T-cell (primary cell): ENCODE measurements at places on chromosomes 2 and 18.

GRCh38 chr2:23034996-23035395, 350.0 kb upstream of the KLHL29 start:
- H3K27me3 ChIP-seq, result no peaks in the 10 kb centered on the region
- no peaks in the 10 kb centered on the region for H3K4me1 ChIP-seq
- H3K27ac ChIP-seq, result no peak overlapping the region
- no peaks in the 10 kb centered on the region for H3K36me3 ChIP-seq
- no peak overlapping the region for H3K4me3 ChIP-seq
- no peak for DNase-seq

DNA sequence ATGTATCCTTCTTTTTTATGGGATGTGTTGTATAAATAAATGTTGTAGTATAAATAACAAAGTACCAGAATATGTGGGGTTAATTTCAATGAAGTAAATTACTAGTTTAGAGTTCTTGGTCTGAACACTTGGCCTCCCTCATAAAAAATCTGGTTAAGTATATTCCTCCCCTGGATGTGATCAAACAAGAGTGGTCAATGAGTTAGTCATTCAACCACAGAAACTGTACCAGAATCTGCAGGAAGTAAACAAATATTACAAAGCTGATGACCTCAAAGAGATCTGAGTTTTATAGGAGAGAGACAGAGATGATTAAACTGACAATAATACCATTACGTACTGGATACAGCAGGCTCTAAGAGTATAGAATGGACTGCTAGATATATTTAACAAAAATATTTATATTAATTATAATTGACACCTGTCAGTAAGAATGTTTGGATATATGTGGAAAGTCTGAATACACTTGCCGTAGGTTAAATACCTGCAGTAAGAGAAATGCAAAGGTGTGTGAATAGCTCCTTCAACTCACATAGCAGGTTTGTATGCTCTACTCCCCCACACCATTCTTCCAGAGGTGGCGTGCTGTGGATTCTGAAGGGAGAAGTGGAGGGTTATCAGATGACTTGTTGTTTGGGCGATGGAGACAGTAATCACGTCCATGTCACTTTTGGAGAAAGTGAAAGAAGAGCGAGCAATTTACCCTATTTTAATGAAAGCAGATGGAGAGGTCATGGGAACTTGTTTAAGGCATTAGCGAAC, 108.3 kb upstream of the LRATD1 start:
- no peak overlapping the region for H3K27ac ChIP-seq
- DNase-seq, result no peak
- no peak overlapping the region for H3K4me3 ChIP-seq

- no peaks in the 10 kb centered on the region for H3K36me3 ChIP-seq
- H3K4me3 ChIP-seq, result peak overlapping the region; percentile 42
- H3K4me1 ChIP-seq, result peaks cover 41% of the 10 kb centered on the region
- peak; percentile 57 for DNase-seq
These were observed 9.5 kb downstream of the ZEB2 start for GRCh38 chr2:144510294-144510991.

DNA sequence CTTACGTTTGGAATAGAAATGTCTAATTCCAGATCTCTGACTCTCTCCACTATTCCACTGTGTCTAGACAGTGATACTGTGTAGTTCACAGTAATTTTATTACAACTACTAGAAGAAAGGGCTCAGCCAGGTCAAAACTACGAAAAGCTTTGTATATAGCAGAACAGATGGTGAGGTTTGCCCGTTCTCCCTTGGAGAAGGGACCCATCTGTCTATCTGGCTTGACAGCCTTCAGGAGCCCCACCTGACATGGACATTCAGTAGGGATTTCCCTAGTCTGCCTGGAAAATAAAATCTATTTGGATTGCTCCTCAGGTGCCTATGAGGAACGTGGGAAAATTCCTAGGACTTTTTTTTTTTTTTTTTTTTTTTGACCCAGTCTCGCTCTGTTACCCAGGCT, 435.4 kb downstream of the NRXN1 start:
- H3K4me3 ChIP-seq, result no peak overlapping the region
- H3K36me3 ChIP-seq, result no peaks in the 10 kb centered on the region
- no peaks in the 10 kb centered on the region for H3K27me3 ChIP-seq
- H3K27ac ChIP-seq, result no peak overlapping the region
- DNase-seq, result no peak
- no peaks in the 10 kb centered on the region for H3K4me1 ChIP-seq

- H3K27me3 ChIP-seq, result no peaks in the 10 kb centered on the region
- H3K27ac ChIP-seq, result no peak overlapping the region
- H3K4me1 ChIP-seq, result no peaks in the 10 kb centered on the region
- DNase-seq, result no peak
These were observed 57.6 kb downstream of the MYOM1 start for GRCh38 chr18:3162181-3162580.

DNA sequence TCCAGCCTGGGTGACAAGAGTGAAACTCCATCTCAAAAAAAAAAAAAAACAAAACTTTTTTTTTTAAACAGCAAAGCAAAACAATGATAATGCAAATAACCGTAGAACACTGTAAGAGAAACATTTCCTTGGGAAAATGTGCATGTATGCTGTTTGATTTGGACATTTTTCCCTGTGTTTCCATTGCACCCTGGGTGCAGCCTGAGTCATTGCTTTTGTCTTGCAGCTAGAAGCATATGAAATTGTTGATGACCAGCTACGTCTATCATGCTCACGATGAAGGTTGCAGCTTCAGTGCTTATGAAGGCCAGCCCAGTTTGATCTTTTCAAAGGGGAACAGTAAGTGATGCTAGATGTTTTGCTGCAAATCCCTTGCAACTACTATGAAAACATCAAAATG, 41.5 kb downstream of the MOGAT1 start:
- DNase-seq, result no peak

DNA sequence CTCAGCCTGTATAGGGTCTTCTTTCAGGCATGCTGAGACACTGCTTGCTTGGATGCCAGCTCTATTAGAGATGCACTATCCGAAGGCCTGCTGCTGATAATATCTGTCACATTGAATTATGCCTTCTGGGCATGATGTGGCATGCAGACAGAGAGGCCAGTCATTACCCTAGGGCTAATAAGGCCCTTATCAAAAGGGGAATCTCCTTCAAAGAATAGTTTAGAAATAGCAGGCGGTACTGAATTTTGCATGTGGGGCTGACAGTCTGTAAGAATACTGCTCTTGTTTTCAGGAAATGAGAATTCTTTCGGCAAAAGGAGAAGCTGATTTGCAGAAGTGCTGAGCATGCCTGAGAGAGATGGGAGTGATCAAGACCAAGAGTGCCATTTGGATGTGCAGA, 13.1 kb upstream of the LHCGR start:
- no peaks in the 10 kb centered on the region for H3K36me3 ChIP-seq
- no peak for DNase-seq
- H3K4me1 ChIP-seq, result no peaks in the 10 kb centered on the region
- H3K27ac ChIP-seq, result no peak overlapping the region
- H3K4me3 ChIP-seq, result no peak overlapping the region

DNA sequence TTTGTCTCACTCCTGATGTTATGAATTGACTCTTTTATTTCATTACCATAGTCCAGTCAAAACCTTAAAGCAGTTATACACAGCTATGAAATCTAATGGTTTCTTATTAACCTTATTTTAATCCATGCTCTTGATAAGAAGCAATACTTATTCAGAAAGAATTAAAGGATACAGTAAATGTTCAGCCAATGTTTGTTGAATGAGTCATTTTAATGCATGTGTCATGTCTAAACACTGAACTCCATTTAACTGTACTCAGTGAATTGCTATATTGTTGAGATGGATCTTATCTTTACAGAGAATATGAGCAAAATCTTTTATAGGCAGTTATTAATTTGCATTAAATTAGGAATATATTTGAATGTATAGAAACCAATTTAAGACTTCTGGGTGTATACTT, 135.1 kb upstream of the TFPI start:
- no peak for DNase-seq
- H3K4me3 ChIP-seq, result no peak overlapping the region
- no peaks in the 10 kb centered on the region for H3K36me3 ChIP-seq

DNA sequence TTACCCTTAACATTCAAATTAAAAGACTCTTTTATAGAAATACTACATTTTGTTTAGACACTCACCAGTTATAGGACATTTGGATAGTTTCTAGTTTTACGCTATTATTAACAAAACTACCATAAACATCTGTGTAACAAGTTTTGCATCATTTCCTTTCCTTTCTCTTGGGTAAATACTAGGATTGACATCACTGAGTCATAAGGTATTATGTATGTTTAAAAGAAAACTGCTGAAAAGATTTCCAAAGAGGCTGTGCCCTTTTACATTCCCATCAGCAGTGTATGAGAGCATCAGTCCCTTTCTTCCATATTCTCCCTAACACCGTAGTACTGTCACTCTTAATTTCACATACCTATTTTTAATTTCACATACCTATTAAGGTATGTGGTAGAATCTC, 130.6 kb downstream of the USP34 start:
- peaks cover 66% of the 10 kb centered on the region for H3K36me3 ChIP-seq
- H3K27me3 ChIP-seq, result no peaks in the 10 kb centered on the region
- no peaks in the 10 kb centered on the region for H3K4me1 ChIP-seq
- no peak overlapping the region for H3K27ac ChIP-seq
- H3K4me3 ChIP-seq, result no peak overlapping the region
- DNase-seq, result no peak

DNA sequence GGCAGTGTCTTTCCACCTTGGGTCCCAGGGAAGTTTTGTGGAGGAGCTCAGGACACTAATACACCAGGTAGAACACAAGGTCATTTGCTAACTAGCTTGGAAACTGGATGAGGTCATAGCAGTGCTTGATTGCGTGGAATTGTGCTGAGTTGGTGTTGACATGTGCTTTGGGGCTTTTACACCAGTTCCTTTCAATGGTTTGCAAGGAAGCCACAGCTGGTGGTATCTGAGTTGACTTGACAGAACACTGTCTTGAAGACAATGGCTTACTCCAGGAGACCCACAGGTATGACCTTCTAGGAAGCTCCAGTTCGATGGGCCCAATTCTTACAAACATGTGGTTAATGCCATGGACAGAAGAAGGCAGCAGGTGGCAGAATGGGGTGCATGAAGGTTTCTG, 5.9 kb downstream of the CTLA4 start:
- no peak overlapping the region for H3K27ac ChIP-seq
- no peaks in the 10 kb centered on the region for H3K27me3 ChIP-seq
- no peak overlapping the region for H3K4me3 ChIP-seq

DNA sequence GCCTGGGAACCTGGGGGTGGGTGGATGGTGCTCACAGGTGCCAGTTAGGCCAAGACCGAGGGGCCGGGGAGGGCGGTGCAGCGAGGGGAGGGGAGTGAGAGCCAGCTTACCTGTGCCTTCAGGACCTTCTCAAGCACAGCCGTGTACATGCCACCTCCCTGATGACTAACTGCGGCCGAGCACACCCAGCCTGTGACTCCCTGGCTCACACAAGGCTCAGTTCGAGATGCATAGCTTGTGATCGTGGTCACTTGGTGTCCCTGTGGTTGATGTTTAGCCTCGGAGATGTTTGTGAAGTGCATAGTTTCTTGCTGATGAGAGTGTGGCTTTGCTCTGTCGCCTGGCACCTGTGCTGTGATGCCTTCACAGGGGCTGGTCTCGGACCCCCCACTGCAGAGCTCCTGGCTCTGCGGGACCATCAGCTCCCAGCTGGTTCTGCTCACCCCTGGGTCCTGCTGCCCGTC, 84.5 kb upstream of the ODC1 start:
- H3K4me1 ChIP-seq, result no peaks in the 10 kb centered on the region
- H3K27me3 ChIP-seq, result no peaks in the 10 kb centered on the region
- H3K36me3 ChIP-seq, result no peaks in the 10 kb centered on the region
- no peak for DNase-seq

DNA sequence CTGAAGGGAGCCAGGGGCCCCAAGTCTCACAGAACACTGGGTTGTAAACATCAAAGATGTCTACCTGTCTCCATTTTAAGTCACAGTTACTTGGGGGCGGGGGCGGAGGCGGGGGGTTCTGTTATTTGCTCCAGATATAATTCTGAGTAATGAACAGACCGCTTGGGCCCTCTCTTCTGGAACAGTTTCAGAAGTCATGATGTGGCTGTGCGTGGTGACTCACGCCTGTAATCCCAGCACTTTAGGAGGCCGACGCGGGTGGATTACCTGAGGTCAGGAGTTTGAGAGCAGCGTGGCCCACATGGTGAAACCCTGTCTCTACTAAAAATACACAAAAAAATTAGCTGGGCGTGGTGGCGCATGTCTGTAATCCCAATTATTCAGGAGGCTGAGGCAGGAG, 157.9 kb upstream of the APCDD1 start:
- H3K4me1 ChIP-seq, result no peaks in the 10 kb centered on the region
- no peak for DNase-seq
- no peak overlapping the region for H3K27ac ChIP-seq
- no peak overlapping the region for H3K4me3 ChIP-seq

- no peaks in the 10 kb centered on the region for H3K4me1 ChIP-seq
- H3K27me3 ChIP-seq, result no peaks in the 10 kb centered on the region
- no peak overlapping the region for H3K27ac ChIP-seq
- H3K4me3 ChIP-seq, result no peak overlapping the region
- H3K36me3 ChIP-seq, result no peaks in the 10 kb centered on the region
These were observed 17.6 kb upstream of the SPATS2L start for GRCh38 chr2:200288670-200289429.

DNA sequence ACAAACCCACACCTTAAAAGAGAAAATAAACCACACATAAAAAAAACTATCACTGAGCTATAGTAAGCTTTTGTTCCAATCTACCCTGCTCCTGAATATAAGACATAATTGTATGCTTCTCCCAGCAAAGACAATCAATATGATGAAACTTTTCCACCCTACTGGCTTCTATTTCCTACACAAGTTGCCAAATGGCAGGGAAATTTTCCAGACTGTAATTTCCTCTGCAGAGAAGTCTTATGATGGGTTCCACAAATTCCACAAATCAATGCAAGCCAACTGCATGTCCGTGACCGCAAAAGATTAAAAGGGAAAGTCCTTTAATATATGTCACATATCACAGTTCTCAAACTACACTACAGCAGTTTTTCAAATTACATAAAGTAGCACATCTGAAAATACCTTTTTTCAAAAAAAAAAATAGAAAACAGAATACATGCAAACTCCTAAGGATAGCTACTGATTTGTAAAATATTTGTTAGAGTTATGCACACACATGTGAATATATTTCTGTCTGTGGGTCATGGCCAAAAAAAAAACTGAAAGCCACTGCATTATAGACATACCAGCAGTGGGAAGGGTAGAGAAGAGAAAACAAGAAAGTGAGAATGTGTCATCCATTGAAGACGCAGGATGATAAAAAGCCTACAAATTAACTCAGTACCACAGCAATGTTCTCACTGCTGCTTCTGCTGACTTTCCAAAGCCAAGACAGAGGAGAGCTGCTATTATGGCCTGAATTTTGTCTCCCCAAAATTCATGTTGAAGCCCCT, 61.4 kb downstream of the RPL31 start:
- H3K27me3 ChIP-seq, result no peaks in the 10 kb centered on the region
- H3K4me1 ChIP-seq, result no peaks in the 10 kb centered on the region
- no peaks in the 10 kb centered on the region for H3K36me3 ChIP-seq
- H3K27ac ChIP-seq, result no peak overlapping the region
- H3K4me3 ChIP-seq, result no peak overlapping the region
- DNase-seq, result no peak
